ENCODE measurements at places on chromosomes 6 and 20.

GRCh38 chr6:53615633-53616449 is 49.7 kb downstream of the KLHL31 start:
- DNase-seq = peak; percentile 46

- DNase-seq = no peak
Observed at GRCh38 chr20:25274481-25274880, 26.6 kb downstream of the PYGB start.

DNA sequence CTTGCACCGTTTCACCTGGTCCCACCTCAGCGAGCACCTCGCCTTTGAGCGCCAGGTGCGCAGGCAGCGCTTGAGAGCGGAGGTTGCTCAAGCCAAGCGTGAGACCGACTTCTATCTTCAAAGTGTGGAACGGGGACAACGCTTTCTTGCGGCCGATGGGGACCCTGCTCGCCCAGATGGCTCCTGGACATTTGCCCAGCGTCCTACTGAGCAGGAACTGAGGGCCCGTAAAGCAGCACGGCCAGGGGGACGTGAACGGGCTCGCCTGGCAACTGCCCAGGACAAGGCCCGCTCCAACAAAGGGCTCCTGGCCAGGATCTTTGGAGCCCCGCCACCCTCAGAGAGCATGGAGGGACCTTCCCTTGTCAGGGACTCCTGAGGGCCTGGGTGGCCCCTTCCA is 1.5 kb downstream of the ABT1 start:
- no peak for DNase-seq

GRCh38 chr6:46050845-46051405 is 35.3 kb upstream of the CLIC5 start:
- no peak for DNase-seq

GRCh38 chr6:78810146-78810545 is 57.2 kb upstream of the IRAK1BP1 start:
- DNase-seq = peak; percentile 61

- DNase-seq = no peak
Observed at GRCh38 chr20:62726276-62726675, 17.6 kb downstream of the NTSR1 start.

DNA sequence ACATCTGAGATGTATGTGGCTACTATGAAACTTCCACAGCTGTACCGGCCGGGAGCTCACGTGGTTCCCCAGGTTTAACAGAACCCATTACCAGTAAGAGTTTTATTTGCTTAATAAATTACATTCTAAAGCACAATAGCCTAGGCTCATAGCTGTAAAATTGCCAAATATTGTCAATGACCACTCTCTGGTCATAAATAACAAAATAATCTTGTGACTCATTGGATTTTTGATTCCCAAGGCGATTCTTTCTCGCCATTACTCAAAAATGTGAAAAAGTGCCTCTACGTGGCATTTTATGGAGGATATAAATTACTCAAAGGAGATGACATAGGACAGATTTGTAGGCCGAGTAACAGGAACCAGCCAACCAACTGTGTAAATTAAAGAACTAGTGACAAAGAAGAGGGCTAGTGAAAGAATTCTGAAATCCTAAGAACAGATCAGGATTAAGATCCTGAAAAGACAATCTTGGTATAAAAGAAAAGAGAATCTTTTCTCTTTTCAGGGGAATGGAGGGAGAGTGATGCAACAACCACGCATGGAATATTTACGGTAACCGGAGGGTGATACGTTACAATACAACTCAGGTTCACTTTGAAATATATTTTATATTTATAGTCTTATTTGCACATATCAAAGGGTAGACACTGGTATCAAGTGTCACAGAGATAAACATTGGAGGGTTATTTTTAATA is 199.7 kb downstream of the FOXC1 start:
- no peak for DNase-seq

DNA sequence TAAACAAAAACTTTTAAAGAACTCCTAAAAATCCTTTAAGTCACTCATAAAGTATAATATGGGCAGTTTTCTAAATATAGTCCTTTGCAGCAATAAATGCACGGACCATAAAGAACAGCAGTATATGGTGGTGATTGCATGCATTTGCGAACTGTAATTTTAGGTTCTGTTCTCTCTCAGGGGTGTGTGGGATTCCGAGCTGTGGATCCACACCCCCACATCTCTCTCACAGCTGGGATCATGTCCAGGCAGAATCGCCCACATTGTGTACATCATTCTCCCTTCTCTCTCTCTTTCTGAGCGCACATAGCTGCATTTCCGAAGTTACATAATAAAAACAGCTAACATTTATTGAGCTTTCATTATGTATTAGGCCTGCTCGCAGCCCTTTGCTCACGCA is 28.6 kb downstream of the SLC52A3 start:
- no peak for DNase-seq

All from AG08396 (cell line).